ENCODE measurements at places on chromosomes 4 and X.

DNA sequence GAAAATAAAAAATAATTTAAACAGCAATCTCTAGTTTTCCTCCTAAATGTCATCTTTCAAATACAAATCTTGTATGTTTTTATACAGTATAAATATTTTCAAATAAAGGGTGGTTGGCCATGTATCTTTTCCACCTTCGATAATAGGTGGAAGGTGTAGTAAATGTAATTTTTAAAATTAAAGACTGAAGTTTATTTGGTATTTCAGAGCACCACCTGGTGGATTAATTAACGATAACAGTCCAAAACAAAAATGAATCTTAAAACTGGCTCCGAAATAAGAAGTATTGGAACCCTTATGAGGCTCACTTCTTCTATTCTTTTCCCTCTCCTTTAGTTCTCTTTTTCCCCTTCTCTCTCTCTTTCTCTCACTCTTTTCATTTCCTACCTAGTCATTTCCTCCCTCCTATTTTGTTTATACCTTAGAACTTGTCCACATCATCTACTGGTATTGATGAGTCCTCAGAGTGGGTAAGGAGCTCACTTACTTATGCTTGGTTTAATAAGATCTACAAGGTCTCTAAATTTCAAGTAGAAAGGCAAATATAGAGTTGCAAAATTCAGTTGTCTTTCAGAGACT lies 82.9 kb upstream of the EXOC1L start:
- no peak for DNase-seq

- no peak for DNase-seq
These were observed 2023.7 kb downstream of the ARAP2 start for GRCh38 chr4:34220601-34221000.

DNA sequence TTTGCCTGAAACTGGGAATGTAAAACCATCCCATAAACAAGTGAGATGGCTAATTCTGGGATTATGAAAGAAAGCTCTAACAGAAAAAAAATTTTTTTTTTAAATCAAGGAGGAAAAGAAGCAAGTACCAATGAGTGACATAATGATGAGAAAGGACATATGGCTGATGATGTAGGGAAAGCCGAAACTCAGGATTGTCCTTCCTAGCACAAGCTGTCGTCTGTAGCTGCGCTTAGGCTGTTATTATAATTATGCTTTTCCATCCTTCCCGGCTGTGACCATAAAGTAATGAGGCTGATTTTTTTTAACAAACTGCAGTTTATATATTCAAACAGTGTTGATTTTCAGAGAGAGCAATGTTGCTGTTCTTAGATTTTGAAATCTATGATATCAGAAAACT lies 209.8 kb upstream of the NOCT start:
- no peak for DNase-seq

DNA sequence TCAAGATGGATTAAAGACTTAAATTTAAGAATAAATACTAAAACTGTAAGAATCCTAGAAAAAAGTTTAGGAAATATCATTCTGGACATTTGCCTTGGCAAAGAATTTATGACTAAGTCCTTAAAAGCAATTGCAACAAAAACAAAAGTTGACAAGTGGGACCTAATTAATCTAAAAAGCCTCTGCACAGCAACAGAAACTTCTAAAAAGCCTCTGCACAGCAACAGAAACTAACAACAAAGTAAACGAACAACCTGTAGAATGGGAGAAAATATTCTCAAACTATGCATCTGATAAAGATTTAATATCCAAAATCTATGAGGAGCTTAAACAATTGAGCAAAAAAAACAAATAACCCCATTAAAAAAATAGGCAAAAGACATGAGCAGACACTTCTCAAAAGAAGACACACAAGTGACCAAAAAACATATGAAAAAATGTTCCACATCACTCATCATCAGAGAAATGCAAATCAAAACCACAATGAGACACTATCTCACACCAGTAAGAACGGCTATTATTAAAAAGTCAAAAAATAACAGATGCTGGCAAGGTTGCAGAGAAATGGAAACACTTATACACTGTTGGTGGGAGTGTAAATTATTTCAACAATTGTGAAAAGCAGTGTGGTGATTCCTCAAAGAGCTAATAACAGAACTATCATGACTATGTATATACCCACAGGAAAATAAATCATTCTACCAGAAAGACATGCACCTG lies 5.5 kb upstream of the OPRPN start:
- DNase-seq = no peak

GRCh38 chrX:139834879-139835278 lies 98.0 kb downstream of the ATP11C start:
- no peak for DNase-seq

DNA sequence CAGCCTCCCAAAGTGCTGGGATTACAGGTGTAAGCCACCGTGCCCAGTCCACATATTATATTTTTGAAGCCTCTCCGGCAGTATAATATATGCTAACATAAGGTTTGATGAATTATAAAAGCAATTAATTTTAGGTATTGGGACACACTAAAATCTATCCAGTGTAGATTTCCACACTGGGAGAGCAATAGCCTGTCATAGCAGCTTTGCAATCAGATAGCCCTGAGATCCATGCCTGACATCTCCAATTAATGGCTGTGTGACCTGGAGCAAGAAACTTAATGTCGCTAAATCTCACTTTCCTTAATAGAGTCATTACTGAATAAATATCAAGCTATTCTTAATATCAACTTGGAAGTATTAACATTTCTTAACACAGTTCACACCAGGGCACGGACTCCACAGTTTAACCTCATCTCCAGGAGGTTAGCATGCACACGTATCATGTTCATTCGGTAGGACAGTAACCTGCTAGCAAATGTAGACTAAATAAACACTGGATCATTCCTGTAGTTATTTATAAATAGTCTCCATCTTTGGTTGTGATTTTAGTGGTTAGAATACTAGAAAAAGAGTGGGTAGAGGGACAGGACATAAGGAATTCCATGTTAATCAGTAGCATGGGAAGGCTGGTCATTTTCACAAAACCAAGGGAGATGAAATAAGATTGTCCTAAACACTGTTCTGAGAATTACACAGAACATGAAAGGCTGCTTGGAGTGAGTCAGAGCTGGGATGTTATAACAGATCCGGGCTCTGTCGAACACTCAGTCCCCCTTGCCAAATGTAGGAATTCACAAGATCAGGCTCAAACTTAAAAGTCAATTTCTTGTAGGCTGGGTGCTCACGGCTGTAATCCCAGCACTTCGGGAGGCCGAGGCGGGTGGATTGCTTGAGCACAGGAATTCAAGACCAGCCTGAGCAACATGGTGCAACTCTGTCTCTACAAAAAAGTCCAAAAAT lies 254.7 kb downstream of the PALLD start:
- DNase-seq = no peak

GRCh38 chrX:24485323-24485722 lies 20.2 kb downstream of the PDK3 start:
- DNase-seq = no peak

DNA sequence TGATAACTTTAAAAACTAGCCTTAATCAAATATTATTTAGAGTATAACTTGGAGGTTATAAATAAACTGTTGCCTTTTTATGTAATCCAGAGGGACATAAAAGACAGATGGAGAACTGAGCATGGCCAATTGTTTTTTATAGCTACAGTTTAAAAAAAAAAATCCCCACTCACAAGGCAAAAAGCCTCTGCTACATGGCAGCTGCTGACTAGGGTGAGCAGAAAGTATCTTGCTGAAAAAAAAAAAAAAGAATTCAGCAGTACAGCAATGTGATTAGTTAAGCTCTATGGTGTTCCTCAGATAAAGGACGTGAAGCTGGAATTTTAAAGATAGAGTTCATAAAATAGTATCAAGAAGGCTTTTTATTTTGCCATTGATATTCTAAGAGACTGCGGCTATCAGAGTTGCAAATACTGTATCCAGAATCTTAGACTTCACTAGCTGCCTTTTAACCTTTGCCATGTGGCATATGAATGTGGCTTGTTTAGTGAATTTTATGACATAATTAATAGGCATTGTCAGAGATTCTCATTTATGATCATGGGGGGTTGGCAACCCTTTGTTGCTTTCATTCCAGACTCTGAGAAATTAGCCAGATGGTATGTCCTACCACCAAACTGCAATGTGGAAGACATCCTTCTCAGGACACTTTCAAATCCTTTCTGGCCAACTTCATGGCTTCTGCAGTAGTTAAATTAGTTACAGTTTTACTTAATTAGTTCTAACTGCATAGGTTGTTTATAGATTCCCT lies 498.0 kb downstream of the STPG2 start:
- no peak for DNase-seq

GRCh38 chrX:19179389-19179788 lies 57.1 kb upstream of the ADGRG2 start:
- DNase-seq = no peak

GRCh38 chr4:71709961-71710360 lies 73.9 kb downstream of the GC start:
- DNase-seq = no peak

DNA sequence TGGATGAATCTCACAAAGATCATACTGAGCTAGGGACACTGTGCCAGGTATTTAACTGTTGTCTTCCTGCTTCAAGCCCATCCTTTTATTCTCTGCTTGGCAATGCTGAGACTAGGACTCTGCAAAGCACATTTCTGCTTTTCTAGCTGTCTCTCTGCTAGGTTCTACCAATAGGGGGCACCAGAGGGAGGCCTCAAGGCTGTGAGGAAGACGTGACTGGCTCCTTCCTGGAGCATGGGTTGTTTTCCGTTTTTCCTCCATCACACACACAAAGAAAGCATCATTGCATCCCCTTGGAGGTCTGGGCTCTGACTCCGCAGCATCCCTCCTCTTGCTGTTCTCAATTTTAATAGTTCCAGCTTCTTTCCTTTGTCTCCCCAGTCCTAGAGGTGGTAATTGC lies 10.9 kb upstream of the DCTD start:
- DNase-seq = no peak

- no peak for DNase-seq
These were observed 314.5 kb downstream of the CAMK2D start for GRCh38 chr4:113447061-113447460.

DNA sequence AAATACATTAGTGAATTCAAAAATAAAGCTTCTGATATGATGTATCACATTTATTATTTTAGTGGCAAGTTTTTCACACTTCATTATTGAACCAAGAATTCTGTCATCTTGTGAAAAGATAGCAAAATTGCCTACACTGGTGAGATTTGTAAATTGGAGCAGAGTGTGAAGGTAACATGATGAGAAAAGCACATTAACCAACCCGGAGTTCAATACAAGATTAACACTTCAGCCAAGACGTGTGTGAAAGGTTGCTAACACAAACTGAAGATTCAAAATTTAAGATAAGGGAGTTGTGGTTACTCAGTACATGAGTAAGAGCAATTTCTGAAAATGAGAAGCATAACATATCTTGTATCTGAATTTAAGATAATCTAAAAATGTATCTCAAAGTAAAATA lies 346.7 kb downstream of the PDHA2 start:
- no peak for DNase-seq

DNA sequence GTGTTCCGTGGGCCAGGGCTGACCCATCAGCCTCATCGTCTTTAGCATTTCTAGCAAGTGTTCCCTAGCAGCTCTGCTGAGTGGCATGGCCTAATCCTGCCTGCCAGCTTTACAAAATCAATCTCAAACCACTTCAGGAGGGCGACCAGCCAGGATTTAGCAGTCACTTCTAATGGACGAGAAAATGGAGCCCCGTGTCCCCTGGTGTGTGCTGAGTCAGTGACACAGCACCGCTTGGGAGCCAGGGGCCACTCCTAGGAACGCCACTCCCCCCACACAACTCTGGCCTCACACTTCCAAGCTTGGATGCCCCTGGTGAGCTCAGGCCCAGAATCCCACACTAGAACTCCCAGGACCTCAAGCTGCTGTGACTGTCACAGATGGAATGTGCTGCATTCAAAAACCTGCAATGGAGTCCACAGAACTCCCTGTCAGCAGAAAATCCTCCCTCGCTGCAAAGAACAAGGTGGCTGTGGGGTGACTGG lies 311.2 kb upstream of the GATB start:
- no peak for DNase-seq

- DNase-seq = no peak
These were observed 105.1 kb upstream of the SCOC start for GRCh38 chr4:140268186-140268841.

GRCh38 chr4:130124066-130124465 lies 1028.1 kb downstream of the C4orf33 start:
- DNase-seq = no peak

DNA sequence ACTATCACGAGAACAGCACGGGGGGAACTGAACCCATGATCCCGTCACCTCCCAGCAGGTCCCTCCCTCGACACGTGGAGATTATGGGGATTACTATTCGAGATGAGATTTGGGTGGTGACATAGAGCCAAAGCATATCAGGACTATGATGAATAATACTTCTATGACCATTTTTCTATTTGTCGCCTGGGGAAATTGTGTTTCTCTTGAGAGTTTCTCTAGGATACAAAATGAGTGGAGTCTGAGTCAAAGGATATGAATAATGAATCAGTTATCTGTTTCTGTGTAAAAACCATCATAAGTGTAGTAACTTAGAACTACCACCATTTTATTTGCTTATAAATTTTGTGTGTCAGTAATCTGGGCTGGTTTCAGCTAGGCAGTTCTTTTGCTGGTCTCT lies 533.0 kb upstream of the ARX start:
- no peak for DNase-seq

- DNase-seq = no peak
These were observed 7.1 kb upstream of the CYTL1 start for GRCh38 chr4:5026371-5026770.

DNA sequence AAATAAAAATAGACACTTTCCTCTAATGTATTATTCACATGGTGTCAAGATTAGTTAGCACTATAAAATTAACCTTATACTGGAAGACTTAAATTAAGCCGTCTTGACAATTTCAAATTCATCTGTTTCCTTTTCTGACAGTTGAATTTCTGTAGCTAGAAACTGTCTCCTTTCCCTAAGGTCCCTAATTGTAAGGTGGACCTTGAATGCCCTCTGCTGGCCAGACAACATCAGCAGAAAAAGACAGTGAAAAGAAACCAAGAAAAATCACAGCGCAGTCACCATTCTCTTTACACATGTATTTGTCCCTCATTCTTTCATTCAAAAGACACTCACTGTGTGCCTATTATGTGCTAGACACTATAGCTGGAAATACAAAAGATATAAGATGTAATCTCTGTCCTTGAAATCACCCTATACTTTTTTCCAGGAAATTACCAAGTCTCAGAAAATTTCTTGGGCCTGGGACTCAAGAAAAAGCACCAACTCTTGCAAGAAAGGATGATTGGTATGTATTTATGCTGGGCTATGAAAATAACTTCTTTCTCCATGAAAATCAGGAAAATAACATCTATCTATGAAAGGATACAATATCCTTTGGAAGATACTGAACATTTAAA lies 32.7 kb upstream of the AMBN start:
- DNase-seq = peak; percentile 13

GRCh38 chrX:111254896-111255693 lies 15.2 kb downstream of the CAPN6 start:
- no peak for DNase-seq

DNA sequence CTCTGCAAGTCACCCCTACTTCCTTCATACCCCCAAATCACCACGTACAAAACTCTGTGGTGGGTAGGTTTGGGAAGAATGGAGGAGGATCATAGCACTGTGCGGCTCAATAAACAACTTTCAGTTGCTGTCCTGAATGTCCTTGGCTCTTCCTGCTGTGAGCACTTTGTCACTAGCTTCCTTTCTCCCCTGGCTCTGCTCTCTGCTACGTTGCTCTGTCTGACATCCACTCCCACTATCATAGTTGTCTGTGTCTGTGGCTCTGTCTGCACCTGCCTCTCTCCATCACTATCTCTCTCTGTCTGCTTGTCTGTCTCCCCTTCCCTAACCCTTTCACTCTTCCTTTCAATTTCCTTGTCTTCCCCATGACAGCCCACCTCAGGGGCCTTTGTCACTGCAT lies 21.2 kb upstream of the SMPX start:
- no peak for DNase-seq

GRCh38 chrX:84453351-84454246 lies 48.7 kb downstream of the HDX start:
- no peak for DNase-seq

Measured in activated naive CD4-positive, alpha-beta T cell treated with Interleukin-2 at 50 U/mL for 16 hours (primary cell).